Stomach (tissue), 19 donors: ENCODE measurements at places on chromosomes 12 and 14. TPM values are rescaled to one million over a fixed set of nuclear protein-coding genes. Genes with fewer than 3 reads are reported as not detected.

DNA sequence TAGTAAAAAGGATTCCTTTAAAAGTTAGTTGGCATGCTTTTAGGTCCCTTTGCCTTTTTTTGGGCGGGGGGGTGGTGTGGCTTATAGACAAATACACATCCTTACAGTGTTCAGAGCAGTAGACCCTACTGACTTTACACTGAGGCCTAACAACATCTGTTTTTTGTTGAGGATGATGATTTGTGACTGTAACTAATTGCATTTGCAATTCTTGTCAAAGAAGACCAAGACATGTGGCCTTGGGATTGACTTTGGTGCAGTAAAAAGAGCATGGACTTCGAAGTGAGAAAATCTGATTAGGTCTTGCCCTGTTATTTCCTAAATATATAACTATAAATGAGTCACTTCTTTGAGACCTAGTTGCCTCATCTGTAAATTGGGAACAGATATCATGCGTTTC, 77.3 kb downstream of the TRHDE start:
- no peaks in the 10 kb centered on the region for H3K27me3 ChIP-seq
- H3K36me3 ChIP-seq: no peaks in the 10 kb centered on the region
- DNase-seq: no peak
- H3K27ac ChIP-seq: no peak overlapping the region
- no peaks in the 10 kb centered on the region for H3K4me1 ChIP-seq

- H3K36me3 ChIP-seq: peaks cover 9% of the 10 kb centered on the region
- DNase-seq: no peak
- no peak overlapping the region for H3K4me3 ChIP-seq
- peaks cover 1% of the 10 kb centered on the region for H3K4me1 ChIP-seq
- no peaks in the 10 kb centered on the region for H3K27me3 ChIP-seq
Observed at GRCh38 chr12:52956987-52957386, 8.1 kb downstream of the KRT18 start.

- H3K27ac ChIP-seq: no peak overlapping the region
- no peak for DNase-seq
- no peak overlapping the region for H3K4me3 ChIP-seq
- H3K27me3 ChIP-seq: no peaks in the 10 kb centered on the region
- peaks cover 13% of the 10 kb centered on the region for H3K4me1 ChIP-seq
- peaks cover 16% of the 10 kb centered on the region for H3K36me3 ChIP-seq
Observed at GRCh38 chr14:95225251-95225887, 68.0 kb upstream of the DICER1 start.

- H3K4me1 ChIP-seq: peaks cover 8% of the 10 kb centered on the region
- no peak overlapping the region for H3K4me3 ChIP-seq
- no peaks in the 10 kb centered on the region for H3K36me3 ChIP-seq
- no peaks in the 10 kb centered on the region for H3K27me3 ChIP-seq
- no peak for DNase-seq
Observed at GRCh38 chr14:50070840-50071548, 45.4 kb downstream of the VCPKMT start.

- no peaks in the 10 kb centered on the region for H3K4me1 ChIP-seq
- no peak overlapping the region for H3K4me3 ChIP-seq
- no peak for DNase-seq
- H3K27ac ChIP-seq: no peak overlapping the region
- H3K36me3 ChIP-seq: no peaks in the 10 kb centered on the region
Observed at GRCh38 chr12:83538361-83538965, 851.8 kb downstream of the TMTC2 start.

DNA sequence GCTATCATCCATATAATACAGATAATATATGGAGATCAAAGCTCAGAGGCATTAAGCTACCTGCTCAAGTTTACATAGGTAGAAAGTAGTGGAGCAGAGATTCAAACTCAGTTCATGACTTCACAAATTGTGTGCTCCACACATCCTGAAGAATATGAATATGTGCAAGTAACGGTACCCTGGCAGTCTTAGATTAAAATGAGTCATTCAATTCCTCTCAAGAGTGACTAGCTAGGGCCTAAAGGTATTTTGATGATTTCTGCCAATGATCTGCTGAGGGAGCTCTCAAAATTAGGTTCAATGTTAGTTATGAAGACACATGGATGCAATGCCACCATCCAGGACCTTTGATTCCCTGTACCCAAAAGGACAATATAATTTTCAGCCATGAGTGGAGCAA, 58.9 kb downstream of the GRIP1 start:
- H3K27ac ChIP-seq: no peak overlapping the region
- no peaks in the 10 kb centered on the region for H3K4me1 ChIP-seq
- H3K36me3 ChIP-seq: no peaks in the 10 kb centered on the region
- DNase-seq: no peak
- H3K27me3 ChIP-seq: no peaks in the 10 kb centered on the region
- no peak overlapping the region for H3K4me3 ChIP-seq

DNA sequence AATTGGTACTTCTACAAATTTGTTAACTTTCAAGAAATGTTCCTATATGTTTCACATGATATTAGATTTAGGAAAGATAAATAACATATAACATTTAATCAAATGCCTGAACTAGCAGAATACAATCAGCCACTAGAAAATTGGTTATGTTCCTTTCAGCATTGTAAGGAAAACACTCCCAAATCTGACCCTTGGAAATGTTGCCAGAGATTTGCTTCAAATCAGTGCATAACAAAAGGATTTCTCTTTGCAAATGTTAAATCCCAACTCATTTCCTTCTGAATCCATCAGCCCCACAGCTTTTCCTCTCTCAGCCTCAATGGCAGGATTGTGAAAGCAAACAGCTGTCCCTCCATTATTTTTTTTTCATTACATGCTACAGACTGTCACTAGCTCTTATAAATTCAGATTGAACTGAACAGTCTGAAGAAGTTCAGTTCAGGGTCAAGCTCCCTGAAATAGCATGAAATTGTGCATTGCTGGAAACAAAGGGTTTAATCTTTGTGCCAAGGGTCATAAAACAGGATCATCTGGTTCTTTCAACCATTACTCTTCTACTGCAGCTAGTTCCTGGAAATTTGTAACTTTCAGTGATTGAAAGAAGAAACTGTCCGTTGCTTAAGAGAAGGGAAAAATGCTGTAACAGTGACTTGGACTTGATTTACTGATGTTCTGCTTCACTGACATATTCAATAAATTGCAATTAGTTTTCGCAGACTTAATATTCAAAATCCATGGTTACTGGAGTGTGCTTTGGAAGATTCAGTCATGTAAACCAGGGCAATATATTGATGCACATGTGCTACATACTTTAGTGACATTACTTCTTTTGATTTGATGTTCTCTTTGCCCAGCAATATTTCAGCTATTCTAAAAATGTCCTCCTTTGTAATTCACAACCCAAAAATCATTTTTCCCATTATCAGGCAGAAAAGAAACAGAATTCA, 246.4 kb downstream of the RPL10L start:
- no peak overlapping the region for H3K27ac ChIP-seq
- H3K36me3 ChIP-seq: no peaks in the 10 kb centered on the region
- H3K27me3 ChIP-seq: no peaks in the 10 kb centered on the region
- H3K4me3 ChIP-seq: no peak overlapping the region

- peak; percentile 60 for DNase-seq
- no peaks in the 10 kb centered on the region for H3K27me3 ChIP-seq
- H3K27ac ChIP-seq: peak overlapping the region; percentile 87
- no peaks in the 10 kb centered on the region for H3K36me3 ChIP-seq
Observed at GRCh38 chr14:65302571-65303189, 109.8 kb upstream of the FUT8 start.

DNA sequence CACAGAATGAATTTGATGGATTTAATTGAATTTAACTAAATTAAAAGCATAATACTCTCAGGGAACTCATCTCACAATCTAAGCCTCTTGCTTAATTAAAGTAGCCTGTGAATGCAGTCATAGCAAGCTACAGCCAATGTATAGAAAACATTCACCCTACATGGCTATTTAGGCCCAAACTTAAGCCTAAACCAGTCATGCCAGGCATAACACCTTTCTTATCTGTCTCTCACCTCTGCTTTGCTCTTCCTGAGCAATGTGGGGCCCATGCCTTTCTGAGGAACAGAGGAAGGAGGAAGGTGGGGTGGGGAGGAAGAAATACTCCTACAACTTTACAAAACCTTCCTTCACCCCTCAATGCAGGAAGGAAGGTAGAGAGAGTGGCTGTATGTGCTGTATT, 29.1 kb downstream of the IFNG-AS1 start:
- H3K27ac ChIP-seq: no peak overlapping the region
- H3K4me1 ChIP-seq: no peaks in the 10 kb centered on the region
- DNase-seq: no peak
- no peaks in the 10 kb centered on the region for H3K27me3 ChIP-seq
- H3K4me3 ChIP-seq: no peak overlapping the region

GRCh38 chr12:107778383-107779025, 4.0 kb downstream of the ASCL4 start:
- H3K27me3 ChIP-seq: peaks cover 24% of the 10 kb centered on the region
- DNase-seq: no peak
- no peaks in the 10 kb centered on the region for H3K36me3 ChIP-seq
- H3K27ac ChIP-seq: no peak overlapping the region
- no peak overlapping the region for H3K4me3 ChIP-seq

Gene OTUB2
- 0.92 TPM for total RNA-seq

Gene DDX11
- 38.3 TPM for total RNA-seq
